ENCODE measurements at places on chromosomes 4 and X.

DNA sequence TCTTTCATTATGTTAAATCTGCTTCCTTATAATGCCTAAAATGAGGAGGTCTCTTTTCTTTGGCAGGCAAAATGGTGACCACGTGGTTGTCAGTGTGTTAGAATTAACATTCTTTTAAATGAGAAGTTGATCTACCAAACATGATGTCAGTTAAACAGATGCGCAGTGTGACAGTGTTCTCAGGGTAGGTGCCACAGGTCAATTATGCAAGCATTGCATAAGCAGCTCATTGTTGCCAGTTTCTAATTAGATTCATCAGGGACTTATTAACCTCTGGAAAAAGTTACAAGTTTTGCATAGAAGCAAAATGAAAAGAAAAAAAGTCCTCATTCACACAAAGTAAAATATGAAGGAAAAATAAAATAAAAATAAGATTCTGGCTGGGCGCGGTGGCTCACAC, 324.1 kb upstream of the GALNT7 start:
- DNase-seq, result no peak

- no peak for DNase-seq
These were observed 1333.9 kb upstream of the TENM3 start for GRCh38 chr4:180909279-180909678.

- DNase-seq, result no peak
These were observed 46.3 kb downstream of the SH3KBP1 start for GRCh38 chrX:19840899-19841648.

DNA sequence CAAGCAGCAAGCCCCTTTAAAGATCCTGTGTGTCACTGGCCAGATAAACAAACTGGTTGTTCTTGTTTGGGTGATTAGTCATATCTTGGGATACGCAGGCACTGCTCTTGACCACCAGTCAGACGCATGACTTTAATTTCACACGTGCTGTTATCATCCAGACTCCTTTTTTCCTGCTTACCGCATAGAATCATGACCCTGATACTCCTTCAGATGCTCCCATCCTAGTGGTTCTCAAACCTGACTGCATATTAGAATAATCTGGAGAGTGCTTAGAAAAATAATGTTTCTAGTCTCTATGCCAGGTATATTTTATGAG, 78.8 kb downstream of the CLDN22 start:
- DNase-seq, result no peak

DNA sequence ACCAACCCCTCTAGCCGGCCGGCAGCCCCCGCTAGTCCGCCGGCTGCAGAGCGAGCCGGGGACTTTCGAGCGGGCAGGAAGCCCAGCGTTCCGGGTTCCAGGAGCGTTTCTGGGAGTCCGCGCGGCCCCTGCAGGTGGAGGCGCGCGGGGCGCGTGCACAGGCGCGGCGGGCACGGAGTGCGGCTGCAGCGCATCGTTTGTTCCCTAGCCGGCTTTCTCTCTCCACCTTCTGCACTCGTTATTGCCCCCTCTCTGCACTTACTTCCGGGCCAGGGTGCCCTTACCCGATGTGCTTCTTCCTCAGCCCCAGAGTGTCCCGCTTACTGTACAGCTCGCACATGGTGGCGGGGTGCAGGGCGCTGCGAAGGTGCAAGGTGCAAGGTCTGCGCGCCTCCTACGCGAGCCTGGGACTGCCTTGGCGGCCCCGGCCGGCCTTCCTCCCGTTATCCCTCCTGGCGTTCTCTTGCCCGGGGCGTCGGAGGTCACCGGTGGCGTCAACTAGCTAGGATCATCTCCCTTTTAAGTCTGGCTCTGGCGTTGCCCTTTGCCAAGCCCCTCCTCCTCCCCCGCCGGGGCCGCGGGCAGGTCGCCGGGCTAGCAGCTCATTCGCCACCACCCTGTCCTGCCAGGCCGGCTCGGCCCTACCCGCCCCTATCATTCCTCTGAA, at the start of gene ETNPPL:
ETNPPL (minus strand) TSS at position 495 of the 667 bp plus-strand sequence; CDS start at position 340, 155 bp downstream.
- peak; percentile 34 for DNase-seq

DNA sequence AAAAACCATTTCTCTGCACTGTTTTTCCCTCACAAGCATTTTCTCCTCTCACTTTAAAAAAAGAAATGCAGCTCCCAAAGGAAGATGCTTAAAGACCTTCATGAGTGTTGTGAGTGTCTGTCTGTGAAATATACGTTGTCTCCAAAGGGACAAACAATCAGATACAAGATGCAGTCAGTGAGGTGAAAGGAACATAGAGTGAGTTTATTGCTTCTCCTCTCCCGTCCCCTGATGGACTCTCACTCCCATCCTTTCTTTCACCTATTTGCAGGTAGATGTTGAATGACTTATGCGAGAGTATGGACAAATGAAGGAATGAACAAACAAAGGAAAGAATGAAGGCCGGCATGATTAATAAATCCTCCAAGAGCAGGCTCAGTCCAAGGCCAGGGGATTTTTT, 561.2 kb upstream of the DIPK2B start:
- no peak for DNase-seq

GRCh38 chrX:110041980-110042379, 39.1 kb downstream of the TMEM164 start:
- no peak for DNase-seq

GRCh38 chr4:176464748-176465147, 145.0 kb downstream of the SPCS3 start:
- no peak for DNase-seq
